ENCODE measurements at places on chromosomes 16 and 17.

- DNase-seq, result no peak
Measured at GRCh38 chr17:9221147-9221921, 200.0 kb downstream of the NTN1 start.

GRCh38 chr17:27845264-27846041 lies 45.1 kb upstream of the NOS2 start:
- DNase-seq, result no peak

DNA sequence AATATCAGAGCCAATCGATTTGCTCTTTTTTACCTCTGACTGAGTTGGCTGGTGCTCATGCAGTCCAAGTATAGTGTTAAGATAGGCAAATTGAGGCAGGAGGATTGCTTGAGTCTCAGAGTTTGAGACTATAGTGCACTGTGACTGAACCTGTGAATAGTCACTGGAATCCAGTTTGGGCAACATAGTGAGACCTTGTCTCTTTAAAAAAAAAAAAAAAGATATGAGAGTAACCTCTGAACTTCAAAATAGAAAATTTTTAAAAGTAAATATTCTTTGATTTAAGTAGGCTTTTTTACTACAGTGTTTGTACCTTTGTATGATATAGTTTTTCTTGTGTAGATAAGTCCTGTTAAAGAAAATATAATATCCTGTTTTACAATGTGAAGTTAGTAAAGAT lies 3.4 kb downstream of the CCP110 start:
- DNase-seq, result no peak

DNA sequence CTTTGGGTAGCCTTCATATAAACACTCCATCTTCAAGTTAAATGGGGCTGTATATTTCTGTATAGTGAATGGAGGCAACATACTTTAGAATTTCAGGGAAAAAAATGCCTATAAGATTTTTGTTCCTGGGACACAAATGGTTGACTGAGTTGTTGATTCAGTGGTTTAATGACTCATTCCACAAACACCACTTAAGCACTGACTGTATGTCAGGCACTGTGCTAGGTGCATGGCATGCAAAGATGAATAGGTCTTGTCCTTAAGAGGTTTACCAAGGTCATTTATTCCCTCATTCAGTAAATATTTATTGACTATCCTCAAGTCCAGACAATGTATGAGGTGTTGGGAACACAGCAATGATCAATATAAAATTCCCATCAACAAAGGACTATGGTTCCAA lies 417.1 kb downstream of the CA10 start:
- DNase-seq, result no peak

DNA sequence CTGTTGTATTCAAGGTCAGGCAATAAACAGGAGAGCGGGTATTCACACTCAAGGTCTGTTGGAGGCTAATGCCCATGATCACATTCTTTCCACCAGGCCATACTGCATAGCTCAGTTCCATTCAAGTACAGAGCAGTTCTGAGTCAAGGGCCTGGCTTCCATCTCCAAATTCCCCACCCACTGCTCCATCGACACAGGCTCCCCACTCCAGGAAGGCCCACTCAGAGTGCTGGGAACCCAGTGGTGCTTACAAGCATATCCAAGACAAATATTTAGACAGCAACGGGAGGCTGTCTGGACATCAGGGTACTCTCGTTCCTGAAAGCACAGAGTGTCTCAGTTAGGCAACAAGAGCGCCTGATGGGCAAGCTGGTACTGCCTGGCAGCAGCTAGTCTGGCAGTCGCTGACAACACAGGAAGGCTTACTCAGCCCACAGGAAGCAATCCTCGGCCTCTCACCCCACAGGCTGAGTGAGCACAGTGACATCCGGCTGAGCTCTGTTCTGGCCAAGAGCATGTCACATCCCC lies 40.9 kb downstream of the RFFL start:
- peak; percentile 56 for DNase-seq
